Mucosa of gallbladder (tissue), 1 donor: ENCODE measurements at places on chromosomes 1 and 21.

- no peak for DNase-seq
Measured at GRCh38 chr1:112744009-112744578, 29.0 kb upstream of the PPM1J start.

DNA sequence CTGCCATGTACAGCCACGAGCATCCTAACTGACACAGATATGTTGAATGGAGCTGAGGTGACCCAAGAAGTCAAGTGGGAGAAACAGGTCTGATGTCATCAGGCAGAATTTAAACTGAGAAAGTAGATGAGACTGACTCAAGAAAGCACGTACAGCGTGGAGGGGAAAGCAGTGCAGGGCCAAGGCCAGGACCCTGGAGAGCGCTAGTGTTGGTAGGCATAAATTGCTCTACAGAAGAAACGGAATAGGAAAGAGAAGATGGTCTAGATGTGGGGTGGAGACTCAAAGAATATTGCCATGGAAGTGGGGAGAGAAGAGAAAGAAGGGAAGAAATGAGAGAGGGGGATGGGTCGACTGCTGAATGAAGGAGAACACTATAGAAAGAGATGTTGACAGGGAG, 45.3 kb upstream of the GJB5 start:
- DNase-seq, result no peak

GRCh38 chr21:38619480-38619879, 121.2 kb upstream of the ERG start:
- no peak for DNase-seq

GRCh38 chr1:33709783-33710718, 153.8 kb upstream of the HMGB4 start:
- DNase-seq, result no peak

GRCh38 chr1:92907949-92908684, 53.1 kb downstream of the DIPK1A start:
- no peak for DNase-seq

- DNase-seq, result no peak
Measured at GRCh38 chr1:67459068-67459467, 28.9 kb upstream of the SERBP1 start.

- no peak for DNase-seq
Measured at GRCh38 chr1:65020774-65021173, 54.4 kb upstream of the JAK1 start.

- peak; percentile 63 for DNase-seq
Measured at GRCh38 chr1:157193702-157194391, 55.7 kb upstream of the ETV3 start.
